Anterior cingulate cortex (tissue), 58 donors: ENCODE measurements at places on chromosomes 16 and 17.

DNA sequence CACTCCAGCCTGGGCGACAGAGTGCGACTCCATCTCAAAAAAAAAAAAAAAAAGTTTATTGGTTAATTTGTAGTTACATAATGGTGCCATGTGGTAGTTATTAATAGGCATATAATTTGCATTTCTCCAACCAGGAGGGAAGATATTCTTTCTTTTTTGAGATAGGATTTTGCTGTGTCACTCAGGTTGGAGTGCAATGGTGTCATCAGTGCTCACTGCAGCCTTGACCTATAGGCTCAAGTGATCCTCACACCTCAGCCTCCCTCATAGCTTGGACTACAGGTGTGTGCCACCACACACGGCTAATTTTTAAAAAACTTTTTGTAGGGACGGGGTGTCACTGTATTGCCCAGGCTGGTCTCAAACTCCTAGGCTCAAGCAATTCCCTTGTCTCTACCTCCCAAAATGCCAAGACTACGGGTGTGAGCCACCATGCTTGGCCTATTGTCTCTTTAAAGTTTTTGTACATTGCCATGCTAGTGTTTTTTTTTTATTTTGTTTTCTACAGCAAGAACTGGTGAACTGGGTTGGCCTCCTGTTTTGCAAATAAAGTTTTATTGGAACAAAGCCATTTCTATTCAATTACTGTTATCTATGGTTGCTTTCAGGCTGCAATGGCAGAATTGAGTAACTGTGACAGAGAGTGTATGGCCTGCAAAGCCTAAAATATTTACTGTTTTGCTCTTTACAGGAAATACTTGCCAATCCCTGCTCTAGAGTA, 11.9 kb downstream of the SNX29 start:
- no peak for DNase-seq

DNA sequence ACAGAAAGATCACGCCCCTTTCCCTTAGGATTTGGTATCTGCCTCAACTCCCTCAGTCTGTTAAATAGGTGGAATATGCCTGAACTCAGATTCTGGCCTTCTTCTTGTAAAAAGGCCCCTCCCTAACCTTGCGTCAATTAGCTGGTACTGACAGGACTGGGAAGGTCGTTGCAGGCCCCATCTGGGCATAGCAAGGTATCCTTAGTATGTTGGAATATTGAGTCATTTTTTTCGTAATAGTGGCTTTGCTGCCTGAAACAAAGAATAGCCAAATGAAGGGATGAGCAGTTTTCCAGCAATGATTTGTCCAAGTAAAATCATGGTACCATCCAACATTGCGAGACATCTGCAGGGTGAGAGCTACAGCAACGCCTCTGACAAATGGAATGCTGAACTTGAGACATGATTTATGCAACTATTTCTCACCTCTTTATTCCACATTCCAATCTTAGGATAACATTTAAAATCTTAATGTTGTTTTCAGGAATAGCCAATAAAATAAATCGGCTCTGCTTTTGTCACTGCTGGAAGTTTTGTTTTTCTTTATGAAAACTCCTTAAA, 39.3 kb upstream of the BRD7 start:
- DNase-seq = no peak

GRCh38 chr16:14308368-14308723, 237.2 kb downstream of the MRTFB start:
- DNase-seq = no peak

- no peak for DNase-seq
Measured at GRCh38 chr16:79599837-79600637, 500 bp downstream of the MAF start.

GRCh38 chr16:1442697-1443096, 1.7 kb downstream of the CCDC154 start:
- no peak for DNase-seq

DNA sequence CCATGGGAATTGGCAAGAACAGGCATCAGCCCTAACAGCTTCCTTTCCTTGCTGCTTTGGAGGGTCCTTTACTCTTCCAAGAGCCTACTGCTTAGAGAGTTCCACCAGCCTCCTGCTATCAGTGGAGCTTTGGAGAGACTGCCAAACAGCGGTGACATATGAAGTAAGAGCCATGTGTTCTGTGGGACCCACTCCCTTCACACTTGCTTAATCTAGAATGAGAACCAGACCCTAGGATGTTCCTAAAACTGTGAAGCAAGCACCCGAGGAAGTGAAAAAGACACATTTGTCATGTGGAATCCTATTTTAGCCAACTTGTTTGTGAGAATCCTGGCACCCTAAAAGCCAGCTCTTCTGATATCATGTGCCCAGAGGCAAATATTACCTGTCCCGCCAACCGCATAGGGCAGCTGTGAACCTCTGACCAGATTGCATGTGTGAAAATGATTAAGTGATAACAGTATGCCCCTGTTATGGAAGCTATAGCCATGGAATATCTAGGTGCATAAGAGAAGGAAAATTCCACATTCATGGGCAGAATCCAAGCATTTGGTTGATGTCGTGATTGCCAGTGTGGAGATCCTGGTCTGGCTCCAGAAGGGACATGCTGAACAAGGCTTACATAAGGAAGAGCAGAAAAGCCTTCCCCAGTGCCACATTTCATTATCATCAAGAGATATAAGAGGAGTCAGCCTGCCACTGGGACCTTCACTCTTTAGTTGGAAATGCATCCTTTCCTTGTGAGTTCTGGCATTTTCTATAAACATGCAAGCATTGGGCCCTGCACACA, 18.7 kb downstream of the RCVRN start:
- peak; percentile 80 for DNase-seq

- no peak for DNase-seq
Measured at GRCh38 chr17:6591599-6592158, 35.3 kb upstream of the PITPNM3 start.
